ENCODE measurements at places on chromosomes 7 and 10.

DNA sequence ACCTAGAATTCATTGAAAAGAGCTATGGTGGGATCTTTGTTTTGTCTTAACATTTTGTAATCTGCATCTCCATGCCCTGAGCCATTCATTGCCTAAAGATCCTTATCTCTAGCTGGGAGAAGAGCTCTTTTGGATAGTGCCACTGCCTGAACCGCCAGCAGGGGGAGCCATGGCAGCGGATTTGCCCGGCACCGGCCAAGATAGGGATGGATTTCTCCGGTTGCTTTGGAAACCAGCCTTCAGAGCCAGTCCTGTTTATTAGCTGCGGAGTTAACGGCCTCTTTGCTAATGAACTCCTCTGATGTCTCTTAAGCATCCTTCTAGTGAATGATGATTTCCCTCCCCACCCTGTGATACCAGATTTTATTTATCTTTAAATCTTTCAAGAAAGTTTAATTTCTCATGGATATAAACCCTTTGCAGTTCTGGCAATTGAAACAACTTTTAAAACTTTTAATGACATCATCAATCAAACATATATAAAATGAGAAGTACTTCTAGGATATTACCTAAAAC is 58.2 kb upstream of the LYZL2 start:
- DNase-seq = peak; percentile 59

GRCh38 chr10:129404091-129404490 is 63.0 kb upstream of the MGMT start:
- no peak for DNase-seq

DNA sequence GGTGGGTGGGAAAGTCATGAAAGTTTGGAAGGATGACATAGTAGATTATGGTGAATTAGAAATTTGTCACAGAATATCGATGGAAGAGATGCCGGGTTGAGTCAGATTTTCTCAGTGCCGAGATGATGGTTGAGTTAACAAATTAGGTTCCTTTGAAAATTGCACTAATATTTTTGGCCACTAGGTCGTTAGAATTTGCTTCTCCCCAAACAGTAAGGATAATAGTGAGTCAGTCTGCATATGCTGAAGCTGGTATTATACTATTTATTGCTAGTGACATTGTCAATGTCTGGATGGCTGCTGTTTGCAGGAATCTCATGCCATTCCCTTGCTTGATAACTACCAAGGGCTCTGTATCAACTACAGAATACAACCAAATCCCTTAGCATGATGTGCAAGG is 37.7 kb upstream of the MINDY3 start:
- no peak for DNase-seq

DNA sequence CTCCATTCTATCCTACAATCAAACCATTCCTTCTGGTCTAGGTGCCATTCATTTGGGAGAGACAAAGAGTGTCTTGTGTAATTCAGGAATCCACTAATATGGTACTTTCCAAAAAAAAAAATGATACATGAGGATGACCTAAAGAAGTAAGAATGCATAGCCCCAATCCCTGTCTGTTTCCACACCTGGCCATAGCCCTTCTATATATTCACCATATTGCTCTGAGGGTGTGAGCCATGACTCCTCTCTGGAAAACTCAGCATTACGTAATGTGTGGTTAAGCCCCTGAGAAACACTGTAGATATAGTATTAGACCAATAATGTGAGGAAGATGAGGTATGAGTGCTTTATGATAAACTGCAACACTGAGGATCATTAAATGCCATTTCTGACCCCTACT is 592.7 kb downstream of the INHBA start:
- DNase-seq = no peak

GRCh38 chr10:93746844-93747284 is 10.9 kb upstream of the LGI1 start:
- no peak for DNase-seq

DNA sequence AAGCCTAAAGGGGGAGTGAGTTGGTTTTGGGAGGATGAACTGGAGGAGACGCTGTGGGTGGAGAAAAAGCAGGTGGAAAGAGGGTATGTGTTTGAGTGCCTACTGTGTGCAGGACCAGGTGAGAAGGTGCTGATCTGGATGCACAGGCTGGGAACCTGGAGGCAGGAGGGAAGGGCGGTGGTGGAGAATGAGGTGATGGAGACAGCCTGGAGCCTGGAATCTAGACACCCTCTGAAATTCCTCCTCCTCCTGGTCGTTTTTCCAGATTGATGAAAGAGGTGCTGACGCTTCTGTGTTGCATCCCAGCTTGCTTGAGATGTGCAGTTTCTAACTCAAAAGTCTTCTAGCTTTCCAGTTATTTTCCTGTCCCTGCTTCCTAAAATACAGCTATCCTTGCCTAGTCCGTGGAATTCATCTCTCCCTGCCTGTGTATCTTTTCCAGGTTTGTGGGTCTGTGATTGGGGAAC is 67.5 kb downstream of the LRMDA start:
- DNase-seq = no peak

- DNase-seq = no peak
These were observed 10.2 kb downstream of the BZW2 start for GRCh38 chr7:16656141-16656540.

DNA sequence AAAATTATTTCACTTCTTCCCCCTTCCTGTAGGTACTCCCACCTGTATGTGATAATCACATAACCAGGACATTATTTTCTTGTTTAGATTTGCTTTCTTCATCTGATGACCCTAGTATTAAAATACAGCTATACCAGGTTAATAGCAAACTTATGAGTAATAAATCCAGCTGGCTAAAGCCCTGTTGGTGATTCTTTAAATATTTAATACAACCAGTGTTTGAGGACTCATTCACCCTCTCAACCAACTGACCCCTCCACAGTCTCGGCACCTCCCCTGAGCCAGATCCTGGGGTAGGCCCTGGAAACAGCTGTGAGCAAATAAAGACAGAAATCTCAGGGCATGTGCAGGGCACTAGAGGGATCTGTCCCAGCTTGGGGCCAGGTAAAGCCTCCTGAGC is 58.5 kb downstream of the BLNK start:
- DNase-seq = no peak

DNA sequence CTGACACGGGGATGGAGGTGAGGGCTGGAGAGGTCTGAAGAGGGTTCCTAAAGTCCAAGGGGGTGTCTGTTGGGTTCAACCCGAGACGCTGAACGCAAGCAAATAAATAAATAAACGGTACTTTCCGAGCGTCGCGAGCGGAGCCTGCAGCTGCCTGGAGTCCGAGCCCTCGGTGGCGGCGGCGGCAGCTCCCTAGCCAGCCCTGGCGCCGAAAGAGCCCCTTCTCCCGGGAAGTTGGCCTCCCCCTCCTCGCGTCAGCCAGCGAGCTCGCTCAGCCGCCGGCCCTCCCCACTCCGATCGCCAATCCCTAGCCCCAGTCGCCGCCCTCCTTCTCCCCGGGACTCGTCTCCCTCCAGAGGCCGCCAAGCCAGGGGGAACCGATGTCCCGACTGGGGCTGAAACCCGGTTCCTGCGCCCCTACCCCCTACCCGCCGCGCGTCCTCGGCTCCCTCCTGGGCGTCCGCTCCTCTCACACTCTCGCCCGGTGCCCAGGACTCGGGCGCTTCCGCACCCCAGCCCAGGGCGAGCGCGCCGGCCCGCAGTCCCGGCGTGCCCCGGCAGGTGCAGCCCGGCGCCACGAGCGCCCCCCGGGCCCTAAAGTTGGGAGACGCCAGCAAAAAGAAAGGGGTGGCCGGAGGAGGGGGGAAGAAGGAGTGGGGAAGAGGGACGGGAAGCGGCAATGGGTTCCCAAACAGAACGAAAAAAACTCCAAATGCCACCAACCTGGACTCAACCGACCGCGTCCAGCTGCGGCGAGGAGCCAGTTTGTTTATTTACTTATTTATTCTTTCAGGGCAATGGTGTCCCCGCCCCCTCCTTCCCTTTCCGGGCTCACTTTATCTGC is at the start of gene GFRA1:
Gene GFRA1, minus strand, starts transcription at position 767 of the 844 bp plus-strand sequence. CDS start 1,177 bp downstream, outside the sequence.
- no peak for DNase-seq

- DNase-seq = no peak
These were observed 325.8 kb upstream of the ZMIZ1 start for GRCh38 chr10:78742730-78743615.

DNA sequence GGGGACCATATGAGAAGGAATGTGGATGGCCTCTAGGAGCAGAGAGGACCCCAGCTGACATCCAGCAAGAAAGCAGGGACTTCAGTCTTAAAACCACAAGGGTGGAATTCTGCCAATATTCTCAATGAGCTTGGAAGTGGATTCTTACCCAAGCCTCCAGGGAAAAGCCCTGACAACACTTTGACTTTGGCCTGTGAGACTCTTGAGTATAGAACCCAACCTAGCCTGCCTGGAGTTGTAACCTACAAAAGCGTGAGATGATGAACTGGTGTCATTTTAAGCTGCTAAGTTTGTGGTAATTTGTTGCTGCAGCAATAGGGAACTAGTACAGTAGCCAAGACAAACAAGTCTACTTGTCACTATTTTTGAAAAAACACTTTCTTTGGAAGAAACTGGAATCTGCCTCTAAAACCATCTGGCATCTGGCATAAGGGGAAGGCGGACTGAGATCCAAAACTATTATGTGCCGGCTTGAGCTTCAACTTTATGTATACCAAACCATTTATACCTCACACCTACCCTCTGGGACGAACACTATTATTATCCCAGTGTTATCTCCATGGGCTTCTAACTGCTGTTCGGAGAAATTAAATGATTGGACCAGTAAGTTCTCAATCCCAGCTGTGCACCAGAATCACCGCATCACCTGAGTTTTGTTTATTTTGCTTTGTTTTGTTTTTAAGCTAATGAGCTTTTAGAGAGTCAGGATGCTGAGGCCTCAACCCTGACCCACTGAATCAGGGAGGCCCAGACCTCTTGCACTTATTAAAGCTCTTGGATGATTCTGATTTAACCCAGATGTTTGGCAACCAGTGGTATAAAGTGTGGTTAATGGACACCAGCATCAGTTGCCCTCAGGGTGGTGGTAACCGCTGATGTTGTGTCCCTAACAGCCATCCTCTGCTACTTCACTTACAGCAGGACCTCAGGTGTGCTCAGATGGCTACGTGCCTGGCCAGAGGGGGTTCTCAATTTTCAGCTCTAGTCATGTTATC is 83.0 kb downstream of the C1GALT1 start:
- DNase-seq = no peak

- no peak for DNase-seq
These were observed 384.4 kb upstream of the SHH start for GRCh38 chr7:156196649-156197048.

GRCh38 chr10:79203833-79204232 is 135.1 kb downstream of the ZMIZ1 start:
- no peak for DNase-seq

DNA sequence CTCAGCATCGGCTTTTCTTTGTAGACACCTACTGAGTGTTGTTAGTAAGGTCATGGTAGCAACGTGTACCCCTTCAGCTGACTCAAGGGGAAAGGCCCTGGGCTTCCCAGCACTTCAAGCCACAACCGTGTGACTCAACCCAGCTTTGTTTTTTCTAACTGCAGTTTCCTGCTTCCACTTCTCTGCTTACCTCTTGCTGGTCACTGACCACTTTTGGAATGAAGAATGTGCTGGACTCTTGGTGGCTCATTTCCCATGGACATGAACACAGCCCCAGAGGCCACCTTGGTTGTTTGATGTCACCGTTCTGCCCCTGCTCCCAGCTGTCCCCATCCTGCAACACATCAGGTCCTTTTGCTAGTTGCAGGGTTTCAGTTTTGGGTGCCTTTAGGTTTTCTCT is 69.5 kb upstream of the ZNF438 start:
- DNase-seq = no peak

DNA sequence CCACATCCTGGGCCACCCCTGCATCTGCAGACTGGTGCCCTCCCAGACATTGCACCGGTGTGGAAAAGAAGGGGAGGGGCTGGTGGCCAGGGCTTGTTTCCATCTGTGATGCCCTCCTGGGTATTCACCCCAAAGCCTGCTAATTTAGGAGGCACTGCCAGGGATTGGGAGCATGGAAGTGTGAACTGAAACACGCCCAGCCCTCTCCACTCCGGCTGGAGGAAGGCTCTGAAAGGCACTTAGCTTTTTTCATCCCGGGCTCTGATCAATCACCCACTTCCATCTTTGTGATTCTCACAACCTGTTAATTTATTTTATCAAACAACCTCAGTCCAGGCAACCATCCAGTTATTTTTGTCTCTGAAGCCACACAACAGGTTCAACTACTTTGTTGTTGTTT is 20.9 kb upstream of the CPXM2 start:
- DNase-seq = no peak

DNA sequence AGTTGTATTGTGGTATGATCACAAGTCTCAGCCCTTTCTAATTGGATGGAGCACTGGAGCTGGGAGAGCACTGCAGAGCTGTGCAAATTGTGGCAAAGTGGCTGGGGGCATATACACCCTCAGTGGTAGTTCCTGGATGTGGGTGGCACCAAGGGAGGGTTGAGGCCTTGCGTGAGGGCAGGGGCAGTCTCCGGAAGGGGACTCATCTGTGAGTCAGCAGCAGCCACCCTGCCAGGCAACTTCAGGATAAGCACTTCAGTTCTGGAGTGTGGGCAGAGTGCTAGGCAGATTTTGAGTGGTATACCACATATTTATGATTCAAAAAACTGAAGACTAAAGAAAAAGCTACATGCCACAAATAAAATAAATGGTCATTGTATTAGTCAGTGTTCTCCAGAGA is 210.5 kb downstream of the ETV1 start:
- no peak for DNase-seq

GRCh38 chr10:34433241-34434076 is 381.6 kb downstream of the PARD3 start:
- DNase-seq = no peak

GRCh38 chr10:6986927-6987326 is 406.9 kb upstream of the PRKCQ start:
- DNase-seq = no peak

DNA sequence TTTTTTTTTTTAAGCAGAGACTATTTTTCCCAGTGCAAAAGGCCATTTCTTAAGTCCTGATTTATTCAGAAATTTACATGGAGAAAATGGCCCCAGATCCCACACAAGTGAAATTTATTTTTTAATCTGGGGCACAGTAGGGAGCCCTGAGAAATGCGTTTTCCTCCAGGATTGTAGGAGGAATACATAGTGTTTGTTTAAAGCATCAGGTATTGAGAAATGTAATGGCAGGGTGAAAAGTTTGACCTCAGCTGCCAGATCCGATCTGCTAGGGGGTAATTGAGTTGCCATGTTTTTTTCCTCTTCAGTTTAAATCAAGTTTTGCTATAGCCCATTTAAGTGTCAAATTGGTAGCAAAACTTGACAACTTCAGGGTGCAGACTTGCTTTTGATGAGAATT is 110.0 kb downstream of the LRMDA start:
- DNase-seq = no peak

- DNase-seq = no peak
These were observed 16.2 kb upstream of the PAX2 start for GRCh38 chr10:100728928-100729861.

DNA sequence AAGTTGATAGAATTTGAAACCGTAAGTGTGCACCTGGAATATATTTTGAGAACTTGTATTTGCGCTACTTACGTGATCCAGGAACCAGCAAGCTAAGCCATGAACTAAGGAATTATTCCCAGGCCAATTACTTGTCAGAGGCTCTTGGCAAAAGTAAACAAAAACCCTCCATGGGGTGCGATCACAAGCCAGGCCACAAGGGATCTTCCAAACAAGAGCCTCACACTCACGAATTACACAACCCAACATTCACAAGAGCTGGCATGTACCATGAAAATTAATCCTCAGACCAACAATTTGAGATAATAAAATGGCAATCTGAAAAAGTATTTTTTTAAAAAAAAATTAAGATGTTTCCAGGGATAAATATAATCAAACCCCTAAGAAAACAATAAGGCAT is 467.0 kb upstream of the AKR1E2 start:
- DNase-seq = no peak

- no peak for DNase-seq
These were observed 28.9 kb downstream of the BAG3 start for GRCh38 chr10:119680050-119680449.

- DNase-seq = no peak
These were observed 46.7 kb downstream of the PKD1L1 start for GRCh38 chr7:47901542-47901941.

All from CD4-positive, alpha-beta T cell treated with Interferon gamma for 1 hour (primary cell).